ENCODE measurements at places on chromosomes 12 and 14. TPM values are rescaled to one million over a fixed set of nuclear protein-coding genes. Genes with fewer than 3 reads are reported as not detected.

The GXYLT1 gene
- 11.9 TPM for total RNA-seq

The GRIN2B gene
- total RNA-seq = 3.8 TPM

The PDE3A gene
- total RNA-seq = 18.6 TPM

The SSTR1 gene
- 1.4 TPM for total RNA-seq

The LRRC10 gene
- total RNA-seq = not detected

The DNAI7 gene
- total RNA-seq = 0.56 TPM

The C12orf50 gene
- total RNA-seq = not detected

The TCL1B gene
- total RNA-seq = not detected

The ERG28 gene
- total RNA-seq = 5.5 TPM

The PTCSC3 gene
- total RNA-seq = not detected

The SOX5 gene
- 67.6 TPM for total RNA-seq

- no peak for DNase-seq
Measured at GRCh38 chr14:87018294-87018693, 974.7 kb downstream of the GALC start.

DNA sequence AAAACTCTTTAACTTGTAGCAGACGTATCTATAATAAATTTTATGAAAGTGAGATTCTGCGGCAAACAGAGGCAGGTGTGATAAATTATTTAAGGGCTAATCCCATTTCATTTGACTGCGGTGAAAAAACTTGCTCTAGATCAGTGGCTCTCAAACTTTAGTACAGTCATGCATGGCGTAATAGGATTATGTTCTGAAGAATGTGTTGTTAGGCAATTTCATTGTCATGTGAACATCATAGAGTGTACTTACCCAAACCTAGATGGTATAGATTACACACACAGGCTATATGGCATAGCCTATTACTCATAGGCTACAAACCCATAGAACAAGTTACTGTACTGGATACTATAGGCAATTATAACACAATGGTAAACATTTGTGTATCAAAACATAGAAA lies 83.7 kb downstream of the HEATR5A start:
- DNase-seq = no peak

DNA sequence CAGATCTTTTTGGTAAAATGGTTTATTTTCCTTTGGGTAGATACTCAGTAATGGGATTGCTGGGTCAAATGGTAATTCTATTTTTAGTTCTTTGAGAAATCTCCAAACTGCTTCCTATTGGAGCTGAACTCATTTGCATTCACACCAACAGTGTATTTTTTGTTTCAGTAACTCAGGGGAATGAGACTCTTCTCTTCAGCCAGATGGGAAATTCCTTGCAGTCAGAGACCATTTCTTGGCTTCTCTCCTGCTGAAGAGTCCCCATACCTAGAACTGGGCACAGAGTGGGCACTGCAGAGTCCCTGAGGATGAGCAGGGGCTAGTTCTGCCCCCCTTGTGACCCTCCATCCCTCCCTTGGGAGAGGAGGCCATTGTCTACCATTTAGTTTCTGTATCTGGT lies 10.8 kb downstream of the SDSL start:
- DNase-seq = no peak

- DNase-seq = no peak
Measured at GRCh38 chr12:120721866-120722265, 3.8 kb upstream of the ACADS start.

DNA sequence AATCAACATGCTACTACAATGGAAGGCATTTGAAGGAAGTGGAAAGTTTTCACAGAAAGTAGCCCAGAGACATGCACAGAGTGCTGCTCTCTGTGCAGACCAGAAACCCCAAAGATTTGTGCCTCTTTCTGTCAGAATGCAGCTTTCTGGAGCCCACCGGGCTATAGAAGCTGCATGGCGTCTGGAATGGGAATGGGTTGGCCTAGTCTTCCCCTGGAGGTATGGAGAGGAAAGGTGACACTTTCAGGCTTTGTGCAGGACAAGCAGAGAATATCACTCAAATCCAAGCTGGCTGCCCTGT lies 21.3 kb upstream of the ZFP36L1 start:
- no peak for DNase-seq

GRCh38 chr12:48873096-48873495 lies 7.4 kb upstream of the RND1 start:
- DNase-seq = no peak

DNA sequence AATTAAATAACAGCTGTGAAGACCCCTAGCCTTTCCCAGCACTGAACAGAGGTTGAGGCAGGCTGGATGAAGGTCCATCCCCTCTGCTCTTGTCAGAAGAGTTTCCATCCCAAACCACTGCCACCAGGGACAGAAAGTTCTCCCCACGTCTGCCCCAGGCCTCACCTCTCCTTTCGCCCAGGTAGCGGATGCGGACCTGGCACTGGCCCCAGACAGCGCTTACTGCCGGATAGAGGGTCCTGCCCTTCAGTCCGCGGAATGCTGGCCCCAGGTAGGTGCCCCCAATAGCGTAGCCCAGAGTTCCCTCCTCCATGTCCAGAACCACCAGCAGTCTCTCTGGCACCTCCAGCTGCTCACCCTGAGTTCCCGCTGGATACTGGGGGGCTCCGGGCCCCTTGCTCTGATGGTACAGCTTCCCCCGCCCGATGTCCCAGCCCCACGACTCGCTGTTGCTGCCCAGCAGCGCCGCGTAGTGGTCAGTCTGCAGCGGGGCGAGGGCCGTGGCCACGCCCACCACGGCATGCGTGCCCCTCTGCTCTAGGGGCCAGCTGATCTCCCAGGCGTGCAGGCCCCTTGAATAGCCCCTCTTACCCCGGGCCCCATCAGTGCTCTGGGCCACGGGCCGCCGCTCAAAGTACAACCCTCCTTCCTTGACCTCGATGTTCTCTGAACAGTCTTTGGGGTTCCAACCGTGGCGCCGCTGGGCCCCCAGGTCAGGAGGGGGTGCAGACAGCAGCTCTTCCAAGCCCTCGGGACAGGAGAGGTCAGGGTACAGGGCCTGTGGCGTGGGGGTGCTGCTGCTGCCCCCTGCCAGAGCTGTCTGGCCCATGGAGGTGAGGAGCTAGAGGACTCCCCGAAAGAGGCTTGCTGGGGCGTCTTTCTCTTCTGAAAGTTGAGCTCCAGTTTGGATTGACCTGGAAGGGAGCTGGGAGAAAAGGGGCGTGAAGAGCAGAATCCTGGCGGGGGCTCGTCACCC lies 742 bp downstream of the SPSB2 start:
- DNase-seq = peak; percentile 66

DNA sequence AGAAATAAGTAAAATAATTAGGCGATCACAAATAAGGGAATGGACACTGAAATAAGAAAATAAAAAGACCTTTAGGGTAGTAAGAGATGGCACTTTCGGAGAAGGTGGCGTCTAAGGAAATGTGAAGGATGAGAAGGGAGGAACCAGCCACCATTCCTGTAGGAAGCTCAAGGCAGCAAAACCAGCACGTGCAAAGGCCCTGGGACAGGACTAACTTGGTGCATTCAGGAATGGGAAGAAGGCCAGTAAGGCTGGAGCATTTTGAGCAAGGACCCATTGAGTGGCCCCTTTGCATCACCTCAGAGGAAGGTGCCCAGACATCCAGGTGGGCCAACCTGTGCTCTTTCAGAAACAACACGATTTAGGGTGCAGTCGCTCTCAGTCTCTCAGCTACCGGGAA lies 738 bp upstream of the VPS37B start:
- DNase-seq = no peak

DNA sequence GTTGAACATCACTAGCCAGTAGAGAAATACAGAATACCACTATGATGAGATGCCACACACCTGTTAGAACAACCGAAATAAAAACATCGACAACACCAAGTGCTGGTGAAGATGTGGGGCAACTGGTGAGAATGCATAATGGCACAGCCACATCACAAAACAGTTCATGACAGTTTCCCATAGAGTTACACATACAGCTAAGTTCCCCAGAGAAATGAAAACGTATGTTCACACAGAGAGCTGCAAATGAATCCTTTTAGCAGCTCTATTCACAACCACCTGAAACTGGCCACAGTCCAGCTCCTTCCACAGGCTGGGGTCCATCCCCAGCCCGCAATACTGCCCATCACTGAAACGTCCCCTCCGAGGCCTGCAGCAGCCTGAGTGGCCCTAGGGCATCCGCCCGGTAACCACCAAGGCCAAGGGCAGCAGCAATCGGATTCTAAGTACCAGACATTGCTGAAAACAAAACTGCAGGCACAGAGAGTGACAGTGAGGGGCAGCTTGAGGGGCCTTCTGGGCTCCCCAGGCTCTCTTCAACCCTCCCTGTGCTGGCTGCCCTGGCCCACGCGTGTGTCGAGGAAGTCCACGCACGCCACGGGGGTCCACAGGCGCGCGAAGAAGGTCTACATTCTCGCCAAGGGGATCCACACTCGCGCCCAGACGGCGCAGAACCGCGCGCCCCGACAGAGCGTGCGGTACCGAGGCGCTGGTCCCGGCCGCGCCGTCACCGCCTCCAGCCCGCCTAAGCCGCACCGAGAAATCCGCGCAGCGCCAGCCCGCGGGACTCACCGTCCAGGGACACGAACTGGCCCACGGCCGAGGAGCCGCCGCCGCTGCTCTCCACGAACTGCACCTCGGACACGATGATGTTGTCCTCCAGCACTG lies 903 bp downstream of the BRF1 start:
- DNase-seq = no peak

- no peak for DNase-seq
Measured at GRCh38 chr14:58823312-58823711, 185.6 kb downstream of the DACT1 start.

GRCh38 chr12:6959805-6960592 lies 8.8 kb downstream of the PTPN6 start:
- DNase-seq = no peak

- no peak for DNase-seq
Measured at GRCh38 chr12:75705749-75706711, 194.6 kb upstream of the KRR1 start.

GRCh38 chr12:65856521-65856920 lies 32.2 kb downstream of the HMGA2 start:
- no peak for DNase-seq

GRCh38 chr14:96053600-96054381 lies 14.6 kb downstream of the C14orf132 start:
- no peak for DNase-seq

- no peak for DNase-seq
Measured at GRCh38 chr12:45458238-45458637, 242.3 kb downstream of the ANO6 start.

- DNase-seq = no peak
Measured at GRCh38 chr12:127516467-127516866, 750.5 kb upstream of the TMEM132C start.

GRCh38 chr12:132695431-132695830 lies 8.0 kb downstream of the PXMP2 start:
- no peak for DNase-seq

DNA sequence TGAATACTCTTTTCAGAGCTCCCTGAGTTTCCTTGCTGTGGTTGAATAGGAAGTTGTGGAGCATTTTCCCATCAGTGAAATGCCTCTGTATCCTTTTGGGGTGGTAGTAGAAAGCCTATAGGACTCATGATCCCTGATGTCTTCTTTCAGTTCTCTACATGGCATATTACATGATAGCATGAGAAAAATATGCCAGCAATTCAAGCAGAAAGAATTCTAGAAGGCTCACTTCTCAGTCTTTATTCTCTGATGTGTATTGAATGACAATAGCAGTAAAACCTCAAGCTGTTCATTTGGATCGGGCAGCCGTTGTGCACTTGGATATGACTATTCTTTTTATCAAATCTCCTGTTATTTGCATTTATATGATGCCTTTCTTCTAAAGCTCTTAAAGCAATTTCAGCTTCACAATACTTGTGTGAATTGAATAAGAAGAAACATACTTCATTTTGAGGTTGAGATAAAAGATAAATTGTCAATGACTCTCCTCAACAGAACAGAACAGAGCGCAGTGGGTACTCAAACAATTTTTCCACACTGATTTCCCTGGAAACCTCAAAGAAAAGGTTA lies 251.5 kb upstream of the FBXO33 start:
- DNase-seq = no peak

DNA sequence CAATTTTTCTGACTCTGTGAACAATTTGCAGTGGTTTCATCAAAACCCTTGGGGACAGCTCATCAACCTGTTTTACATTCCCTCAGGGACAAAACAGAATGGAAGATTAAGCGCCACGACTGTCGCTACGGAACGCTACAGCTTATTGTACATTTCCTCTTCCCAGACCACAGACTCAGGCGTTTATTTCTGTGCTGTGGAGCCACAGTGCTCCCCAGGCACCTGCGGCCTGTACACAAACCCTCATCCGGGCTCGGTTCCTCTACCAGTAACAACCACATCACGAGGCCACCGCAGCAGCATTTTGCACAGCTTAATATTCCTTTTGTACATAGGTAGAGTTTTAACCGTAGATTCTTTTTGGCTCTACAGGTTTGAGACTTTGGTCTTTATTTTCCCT lies 397.4 kb upstream of the OR4E1 start:
- no peak for DNase-seq

DNA sequence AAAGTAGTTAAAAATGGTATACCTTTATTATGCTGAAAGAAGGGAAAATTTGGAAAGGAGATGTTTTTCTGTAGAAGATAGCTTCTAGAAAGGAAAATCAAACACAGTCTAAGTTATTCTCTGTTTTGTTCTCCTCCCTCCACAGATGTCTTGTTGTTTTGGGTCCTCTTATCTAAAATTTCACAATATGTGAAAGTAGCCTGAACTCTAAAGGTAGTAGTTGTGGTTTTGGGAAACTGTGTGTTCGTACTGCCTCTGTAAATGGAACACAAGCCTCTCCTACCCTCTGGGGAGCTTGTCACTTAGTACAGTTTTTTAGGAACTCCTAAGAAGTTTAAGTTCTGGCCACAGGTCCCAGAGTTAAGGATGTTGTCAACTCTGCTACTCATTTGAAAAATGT lies 112.6 kb downstream of the CRADD start:
- no peak for DNase-seq

DNA sequence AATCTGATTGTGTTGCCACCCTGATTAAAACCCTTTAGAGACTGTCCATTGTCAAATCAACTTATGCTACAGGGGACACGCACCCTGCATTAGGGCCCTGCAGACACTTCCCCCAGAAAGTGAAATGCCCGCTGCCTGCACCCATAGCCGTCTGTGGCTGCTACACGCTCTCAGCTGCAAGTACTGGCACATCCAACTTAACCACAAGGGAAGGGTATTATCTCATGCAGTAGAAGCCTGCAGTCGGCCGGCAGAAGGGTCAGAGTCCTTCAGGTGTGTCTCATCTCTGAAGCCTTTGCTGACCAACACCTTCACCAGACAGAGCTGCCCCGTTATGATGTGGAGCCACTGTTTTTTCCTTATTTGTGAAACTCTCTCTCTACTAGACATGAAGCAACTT lies 20.8 kb downstream of the CFAP251 start:
- DNase-seq = no peak

DNA sequence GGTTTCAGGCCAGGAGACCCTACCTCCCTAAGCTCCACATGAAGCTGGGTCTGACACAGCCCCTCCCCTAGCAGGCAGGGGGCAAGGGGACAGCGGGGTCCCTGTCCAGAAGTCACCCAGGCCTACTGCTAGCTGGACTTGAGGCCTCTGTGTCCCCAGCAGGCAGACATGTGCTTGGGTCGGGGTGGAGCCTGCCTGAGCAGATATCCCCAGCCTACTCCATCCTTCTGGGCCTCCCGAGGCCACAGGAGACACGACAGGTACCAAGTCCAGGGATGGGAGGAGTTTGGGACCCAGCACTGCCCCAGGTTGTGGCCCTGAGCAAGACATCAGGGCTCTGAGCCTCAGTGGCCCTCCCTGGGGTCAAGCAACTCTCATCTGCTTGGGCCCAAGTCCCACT lies 105.2 kb upstream of the EIF5 start:
- no peak for DNase-seq

- DNase-seq = no peak
Measured at GRCh38 chr12:19896534-19896933, 457.2 kb downstream of the AEBP2 start.

- DNase-seq = no peak
Measured at GRCh38 chr12:47155457-47156166, 75.9 kb upstream of the AMIGO2 start.

- no peak for DNase-seq
Measured at GRCh38 chr14:23104070-23104590, 659 bp downstream of the CIROP start.

Data from omental fat pad (tissue), 4 donors.